GM18507 (cell line): ENCODE measurements at places on chromosomes 1 and 21.

GRCh38 chr21:45990049-45990711, 8.6 kb downstream of the COL6A1 start:
- no peak for DNase-seq

- DNase-seq: no peak
Measured at GRCh38 chr1:153357076-153357852, 390 bp upstream of the S100A9 start.

DNA sequence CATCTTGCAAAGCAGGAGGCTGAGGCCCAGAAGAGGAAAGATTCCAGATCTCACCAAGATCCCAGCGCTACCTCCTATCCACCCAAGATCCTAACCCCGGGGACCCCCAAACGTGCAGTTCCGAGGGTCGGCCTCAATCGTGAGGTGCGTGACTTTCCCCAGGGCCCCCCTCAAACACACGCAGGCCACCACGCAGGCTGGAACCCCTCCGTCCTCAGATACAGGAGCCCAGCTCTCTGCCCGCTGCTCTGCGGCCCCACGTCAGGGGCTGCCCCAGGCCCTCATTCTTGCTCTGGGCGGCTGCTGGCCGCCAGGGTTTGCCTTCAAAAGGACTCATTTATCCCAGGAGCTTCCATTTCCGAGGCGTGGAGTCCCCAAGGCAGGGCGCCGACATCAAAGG, 39.9 kb downstream of the KRTAP10-1 start:
- DNase-seq: no peak

DNA sequence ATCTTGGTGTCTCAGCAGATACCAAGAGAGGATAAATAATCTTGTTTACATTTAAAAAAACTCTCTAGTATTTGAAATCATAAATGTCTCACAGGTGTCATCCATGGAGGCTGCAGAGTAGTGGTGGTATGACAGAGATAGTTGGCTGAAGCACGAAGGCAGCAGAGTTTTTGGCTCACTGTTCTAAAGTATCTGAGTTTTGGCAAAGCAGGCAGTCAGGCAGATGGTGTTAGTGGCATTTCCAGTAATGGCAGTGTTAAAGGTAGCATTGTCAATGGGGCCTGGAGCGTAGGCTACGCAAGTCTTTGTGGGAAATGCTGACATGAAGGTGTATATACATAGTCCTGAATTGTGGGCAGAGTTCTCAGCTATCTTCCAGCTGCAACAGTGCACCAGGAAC, 68.5 kb upstream of the HSD17B7 start:
- no peak for DNase-seq

GRCh38 chr1:162070825-162071224, 1.3 kb downstream of the NOS1AP start:
- no peak for DNase-seq

DNA sequence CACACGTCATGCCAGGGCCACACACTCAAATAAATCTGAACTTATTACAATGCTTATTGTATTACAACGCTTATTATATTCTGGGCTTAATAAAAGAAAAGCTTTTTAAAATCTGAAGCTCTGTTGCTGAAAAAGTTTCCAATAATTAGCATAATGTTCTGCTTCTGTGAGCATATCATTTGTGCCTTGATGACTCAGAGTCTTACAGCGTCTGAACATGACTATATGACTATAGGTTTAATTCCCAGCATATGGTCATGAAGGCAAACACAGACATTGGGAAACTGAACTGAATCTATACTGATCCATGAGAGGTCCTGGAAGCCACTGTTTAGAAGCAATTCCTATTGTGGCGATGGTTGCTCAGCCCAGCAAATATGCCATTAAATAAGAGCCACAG, 66.3 kb downstream of the SIM2 start:
- no peak for DNase-seq

DNA sequence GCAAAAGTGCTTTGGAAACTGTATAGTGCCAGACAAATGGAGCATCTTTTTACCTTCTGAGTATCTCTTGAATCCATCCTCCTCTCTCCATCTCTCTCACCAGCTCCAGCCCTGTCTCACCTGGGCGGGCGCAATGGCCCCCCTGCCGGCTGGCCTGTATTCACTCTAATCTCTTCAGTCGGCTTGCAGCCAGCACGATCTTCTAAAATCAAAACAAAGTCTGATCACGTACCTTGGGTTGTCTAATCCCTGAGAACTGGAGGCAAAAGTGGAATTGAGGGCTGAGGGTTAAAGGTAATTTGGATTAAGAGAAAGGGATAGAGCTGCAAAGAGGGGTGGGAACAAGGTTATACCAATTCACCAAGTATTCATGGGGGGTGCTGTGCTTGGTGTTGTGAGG, 46.0 kb upstream of the LRRN2 start:
- DNase-seq: no peak

DNA sequence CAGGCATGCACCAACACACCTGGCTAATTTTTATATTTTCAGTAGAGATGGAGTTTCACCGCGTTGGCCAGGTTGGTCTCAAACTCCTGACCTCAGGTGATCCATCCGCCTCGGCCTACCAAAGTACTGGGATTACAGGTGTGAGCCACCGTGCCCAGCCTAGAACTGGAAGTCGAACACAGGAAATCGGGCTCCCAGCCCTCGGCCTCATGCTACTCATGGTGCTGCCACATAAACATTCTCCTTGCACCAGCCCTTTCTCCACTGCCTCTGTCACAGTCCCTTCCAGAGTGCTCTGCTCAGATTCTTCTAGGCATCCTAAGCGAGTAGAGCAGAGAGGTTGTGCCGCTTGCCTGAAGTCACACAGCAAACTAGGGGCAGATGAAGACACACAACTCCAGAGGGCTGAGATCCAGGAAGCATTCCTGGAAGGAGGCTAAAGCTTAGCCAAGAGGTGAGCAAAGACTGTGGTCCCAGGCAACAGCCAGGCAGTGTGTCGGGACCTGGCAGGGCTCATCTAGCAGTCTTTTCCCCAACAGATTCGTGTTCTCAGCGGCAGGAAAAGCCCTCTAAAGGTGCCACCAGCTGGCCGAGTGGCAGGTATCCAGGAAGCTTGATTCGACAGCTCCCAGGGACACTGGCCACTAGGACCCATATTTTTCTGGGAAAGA, 29.6 kb upstream of the NPPB start:
- no peak for DNase-seq
